Thoracic aorta endothelial cell (primary cell): ENCODE measurements at places on chromosomes 5 and 9. TPM values are rescaled to one million over a fixed set of nuclear protein-coding genes. Genes with fewer than 3 reads are reported as not detected.

The EFNA5 gene
- total RNA-seq = 23.8 and 25.8 TPM in 2 replicates

The THBS4 gene
- not detected in 2 replicates for total RNA-seq

The ALDH7A1 gene
- total RNA-seq = 62.4 and 71.1 TPM in 2 replicates

The GMCL2 gene
- total RNA-seq = not detected in 2 replicates

The SLC34A1 gene
- total RNA-seq = not detected in 2 replicates

The PCDHB15 gene
- total RNA-seq = 0.14 and 0.66 TPM in 2 replicates

The PCDHB11 gene
- 0.07 and 0.27 TPM in 2 replicates for total RNA-seq

The PCDHB16 gene
- 0.07 and 0.13 TPM in 2 replicates for total RNA-seq

The ASB6 gene
- 14.8 and 18.5 TPM in 2 replicates for total RNA-seq

The GGTA1 gene
- total RNA-seq = 0.27 and 0.29 TPM in 2 replicates

The EGFL7 gene
- total RNA-seq = 400 and 489 TPM in 2 replicates

The ANKRD20A1 gene
- 6.6 and 8.1 TPM in 2 replicates for total RNA-seq

The FOXE1 gene
- not detected in 2 replicates for total RNA-seq

The GPR21 gene
- total RNA-seq = 1.2 and 1.8 TPM in 2 replicates

The PRXL2C gene
- 16.4 and 24.6 TPM in 2 replicates for total RNA-seq

The FST gene
- 58.4 and 88.6 TPM in 2 replicates for total RNA-seq

The SHISAL2B gene
- total RNA-seq = not detected in 2 replicates

The PCDHGA9 gene
- 4.3 and 4.6 TPM in 2 replicates for total RNA-seq

The NUTM2F gene
- not detected in 2 replicates for total RNA-seq

The ST8SIA4 gene
- 3.1 and 5.3 TPM in 2 replicates for total RNA-seq

The SAXO1 gene
- under 0.01 TPM in 1 of 2 replicates, not detected in the other for total RNA-seq

The IFNA4 gene
- total RNA-seq = not detected in 2 replicates

The CAVIN4 gene
- total RNA-seq = 1.9 and 2.9 TPM in 2 replicates

The ANKRD18B gene
- total RNA-seq = 2.7 and 4.7 TPM in 2 replicates

The CXCL14 gene
- total RNA-seq = not detected in 2 replicates

The TNFSF15 gene
- total RNA-seq = 0.50 and 0.53 TPM in 2 replicates

The ABCA1 gene
- 5.4 and 6.0 TPM in 2 replicates for total RNA-seq

The LCN12 gene
- total RNA-seq = not detected in 2 replicates

The MZB1 gene
- 0.07 TPM in 1 of 2 replicates, not detected in the other for total RNA-seq

The PCDHGC4 gene
- total RNA-seq = 1.3 and 1.9 TPM in 2 replicates
